Pulmonary artery endothelial cell (primary cell): ENCODE measurements at places on chromosomes 5 and 9. TPM values are rescaled to one million over a fixed set of nuclear protein-coding genes. Genes with fewer than 3 reads are reported as not detected.

DNA sequence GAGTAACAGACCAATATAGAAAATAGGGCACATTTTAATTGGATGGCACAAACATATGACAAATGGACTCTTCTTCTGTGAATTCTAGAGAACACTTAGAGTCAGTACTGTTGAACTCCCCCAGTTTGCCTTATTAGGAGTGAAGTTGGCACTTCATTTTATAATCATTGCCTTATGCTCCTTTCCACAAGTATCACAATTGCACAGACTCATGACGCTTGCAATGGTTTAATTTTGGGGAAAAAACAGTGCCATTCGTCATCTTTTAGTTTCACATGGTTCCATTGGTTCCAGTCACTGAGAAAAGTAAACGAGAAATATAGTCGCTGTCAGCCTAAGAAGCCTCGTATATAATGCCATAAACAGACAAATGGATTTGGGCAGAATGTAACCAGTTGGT is 71.2 kb downstream of the LURAP1L start:
- no peak for DNase-seq

DNA sequence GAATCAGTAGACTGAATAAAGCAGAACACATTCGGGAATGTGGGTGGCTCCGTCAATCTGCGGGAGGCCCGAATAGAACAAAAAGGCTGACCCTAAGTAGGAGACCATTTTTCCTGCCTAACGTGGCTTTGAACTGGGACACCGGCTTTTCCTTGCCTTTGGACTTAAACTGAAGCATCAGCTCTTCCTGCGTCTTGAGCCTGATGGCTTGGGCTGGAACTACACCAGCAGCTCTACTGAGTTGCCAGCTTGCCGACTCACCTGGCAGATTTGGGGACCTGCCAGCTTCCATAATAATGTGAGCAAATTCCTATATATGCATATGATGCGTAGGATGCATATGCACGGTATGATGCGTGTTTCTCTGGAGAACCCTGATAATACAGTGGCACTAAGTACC is 111.3 kb downstream of the DAPK1 start:
- no peak for DNase-seq

DNA sequence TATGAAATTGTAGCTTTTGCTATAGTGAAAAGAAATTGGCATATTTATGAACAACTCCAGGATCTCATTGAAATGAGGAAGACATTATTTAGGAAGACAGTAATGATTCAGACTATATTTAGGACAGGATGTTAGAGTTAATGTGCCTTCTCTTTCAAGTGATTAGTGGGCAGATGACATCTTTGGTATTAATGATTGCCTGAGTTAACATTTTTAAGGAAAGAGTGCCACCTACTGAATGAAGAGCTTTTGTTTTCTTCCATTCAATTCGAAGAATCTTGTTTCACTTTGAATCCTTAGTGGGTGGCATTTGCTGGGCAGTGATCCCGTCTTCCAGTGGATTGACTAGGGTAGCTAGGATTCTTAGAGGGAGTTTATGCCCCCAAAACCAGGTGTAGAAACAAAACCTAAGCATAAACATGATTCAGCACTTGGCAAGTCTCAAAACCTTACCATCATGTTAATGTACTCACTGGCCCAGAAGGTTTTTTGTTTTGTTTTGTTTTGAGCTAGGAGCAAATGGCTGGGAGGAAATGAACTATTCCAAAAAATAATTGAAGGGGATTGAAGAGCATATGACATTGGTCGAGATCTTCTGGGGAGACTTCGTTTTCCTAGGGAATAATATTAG is 23.2 kb downstream of the MAP3K1 start:
- no peak for DNase-seq

DNA sequence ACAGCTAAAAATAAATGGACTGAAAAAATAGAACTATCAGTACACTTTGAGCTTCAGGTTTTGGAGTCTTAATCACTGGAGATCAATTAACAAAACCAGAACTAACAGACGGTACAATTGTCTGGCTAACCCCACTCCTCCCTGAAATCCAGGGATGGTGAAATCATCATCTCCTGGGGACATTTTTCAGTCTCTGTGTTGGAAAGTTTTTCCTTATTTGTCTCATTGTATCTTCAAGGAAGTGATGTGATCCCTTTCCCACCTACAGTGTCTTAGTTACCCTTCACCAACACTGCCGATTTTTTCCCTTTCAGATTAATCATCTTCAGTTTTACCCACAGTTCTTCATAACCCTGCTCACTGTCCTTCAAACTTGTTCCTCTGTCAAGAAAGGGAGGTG is 81.9 kb downstream of the MAP1B start:
- no peak for DNase-seq

- no peak for DNase-seq
Measured at GRCh38 chr5:120682851-120683250, 218.8 kb downstream of the PRR16 start.

DNA sequence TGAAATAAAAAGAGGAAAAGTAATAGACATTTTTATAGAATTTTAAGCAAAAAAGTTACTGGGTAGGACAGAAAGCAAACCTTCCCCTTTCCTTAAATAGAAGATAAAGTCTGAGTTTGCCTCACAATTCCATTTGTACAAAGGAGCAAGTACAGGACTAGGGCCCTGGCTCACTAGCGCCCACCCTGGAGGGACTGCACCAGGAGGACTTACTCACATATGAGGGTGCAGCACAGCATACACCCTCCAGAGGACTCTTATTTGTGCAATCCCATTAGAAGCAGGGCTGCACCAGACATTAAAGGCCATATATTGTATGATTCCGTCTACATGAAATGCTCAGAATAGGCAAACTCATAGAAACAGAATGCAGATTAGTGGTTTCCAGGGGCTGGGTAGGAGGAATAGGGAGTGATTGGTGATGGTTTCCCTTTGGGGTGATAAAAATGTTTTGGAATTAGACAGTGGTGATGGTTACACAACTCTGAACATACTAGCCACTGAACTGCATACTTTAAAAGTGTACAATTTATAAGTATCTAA is 4.5 kb downstream of the REEP5 start:
- no peak for DNase-seq

DNA sequence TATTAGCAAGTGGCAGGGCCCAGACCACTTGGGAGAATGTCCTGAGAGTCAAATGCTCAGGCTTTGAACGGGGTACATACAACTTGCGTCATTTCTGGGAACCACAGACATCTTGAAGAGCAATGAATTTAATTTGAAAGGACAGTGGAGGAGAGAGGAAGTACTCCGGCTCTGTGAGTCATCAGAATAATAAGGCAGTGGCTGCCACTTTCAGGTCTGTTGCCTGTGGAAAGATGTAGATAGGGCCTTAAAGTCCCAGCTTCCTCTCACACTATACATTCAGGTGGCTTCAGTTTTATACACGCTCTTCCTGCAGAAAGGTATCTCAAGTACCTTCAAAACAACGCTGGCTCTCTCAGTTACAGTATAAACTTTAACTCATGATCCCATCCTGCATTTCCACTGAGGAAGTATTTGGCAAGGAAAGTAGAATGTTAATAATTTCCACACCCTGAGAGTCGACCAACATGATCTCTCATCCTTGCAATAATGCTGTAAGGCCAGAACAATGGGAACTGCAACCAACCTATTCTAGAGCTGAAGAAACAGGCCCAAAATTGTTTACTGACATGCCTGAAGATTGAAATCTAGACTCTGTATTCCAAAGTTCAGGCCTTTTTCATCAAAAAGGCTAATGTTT is 6.8 kb upstream of the PRUNE2 start:
- no peak for DNase-seq

- DNase-seq: no peak
Measured at GRCh38 chr9:107868186-107868585, 378.6 kb upstream of the KLF4 start.

- no peak for DNase-seq
Measured at GRCh38 chr9:127137640-127138360, 15.4 kb upstream of the ANGPTL2 start.

DNA sequence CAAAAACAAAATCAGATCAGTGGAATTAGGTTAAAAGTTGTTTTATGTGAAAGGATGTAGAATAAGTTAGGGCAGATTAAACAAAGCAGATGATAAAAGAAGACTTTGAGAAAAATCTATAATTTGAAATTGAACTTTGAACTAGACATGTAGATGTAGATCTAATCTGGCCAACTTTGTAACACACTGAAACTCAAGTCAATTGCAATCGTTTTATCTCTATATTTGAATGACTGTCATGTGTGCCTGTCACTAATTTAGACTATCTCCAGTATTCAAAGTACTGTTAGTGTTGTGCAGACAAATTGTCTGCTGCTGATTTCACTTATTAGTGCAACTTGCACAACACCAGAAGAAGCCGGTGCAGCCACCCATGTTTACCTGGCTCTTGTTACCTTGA is 39.8 kb downstream of the ACOT12 start:
- DNase-seq: no peak

DNA sequence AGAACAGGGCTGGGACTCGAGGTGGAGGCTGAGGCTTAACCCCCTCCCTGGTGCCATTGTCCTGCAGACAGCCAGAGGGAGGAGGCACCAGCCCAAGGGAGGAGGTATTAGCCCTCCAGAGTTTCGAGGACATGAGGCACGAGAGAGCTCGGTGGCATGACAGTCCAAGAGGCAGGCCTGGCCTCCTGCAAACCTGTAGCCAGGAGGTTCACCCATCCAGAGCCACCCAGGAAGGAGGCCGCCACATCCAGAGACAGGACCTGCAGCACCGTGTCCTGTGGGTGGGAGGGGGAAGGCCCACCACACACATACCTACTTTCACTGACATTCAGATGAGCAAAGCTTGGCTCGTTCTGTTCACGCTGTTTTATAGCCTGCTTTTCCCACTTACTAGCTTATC is 75.2 kb upstream of the ADAMTS2 start:
- DNase-seq: no peak

ZFP37 gene
- total RNA-seq: 1.7 and 2.3 TPM in 2 replicates

CAVIN4 gene
- 1.1 and 1.4 TPM in 2 replicates for total RNA-seq
